ENCODE measurements at places on chromosomes 16 and 17. TPM values are rescaled to one million over a fixed set of nuclear protein-coding genes. Genes with fewer than 3 reads are reported as not detected.

The PSME3 gene
- 80.7 TPM for total RNA-seq

The PROCA1 gene
- 1.3 TPM for total RNA-seq

The ASPSCR1 gene
- 11.1 TPM for total RNA-seq

The SHISA9 gene
- under 0.01 TPM for total RNA-seq

The C16orf74 gene
- 156 TPM for total RNA-seq

The RAP1GAP2 gene
- 40.1 TPM for total RNA-seq

The TOX3 gene
- total RNA-seq, result not detected

The TMC8 gene
- total RNA-seq, result not detected

The DNAH17 gene
- 1.1 TPM for total RNA-seq

The C16orf90 gene
- total RNA-seq, result not detected

The TNFRSF17 gene
- total RNA-seq, result not detected

The MYCBPAP gene
- 0.62 TPM for total RNA-seq

The BTBD17 gene
- total RNA-seq, result not detected

The CD7 gene
- not detected for total RNA-seq

All from hair follicular keratinocyte (primary cell).